Bronchial epithelial cell (primary cell): ENCODE measurements at places on chromosomes 1 and 21. TPM values are rescaled to one million over a fixed set of nuclear protein-coding genes. Genes with fewer than 3 reads are reported as not detected.

- DNase-seq: no peak
Measured at GRCh38 chr21:23045955-23046354, 2047.7 kb downstream of the NCAM2 start.

DNA sequence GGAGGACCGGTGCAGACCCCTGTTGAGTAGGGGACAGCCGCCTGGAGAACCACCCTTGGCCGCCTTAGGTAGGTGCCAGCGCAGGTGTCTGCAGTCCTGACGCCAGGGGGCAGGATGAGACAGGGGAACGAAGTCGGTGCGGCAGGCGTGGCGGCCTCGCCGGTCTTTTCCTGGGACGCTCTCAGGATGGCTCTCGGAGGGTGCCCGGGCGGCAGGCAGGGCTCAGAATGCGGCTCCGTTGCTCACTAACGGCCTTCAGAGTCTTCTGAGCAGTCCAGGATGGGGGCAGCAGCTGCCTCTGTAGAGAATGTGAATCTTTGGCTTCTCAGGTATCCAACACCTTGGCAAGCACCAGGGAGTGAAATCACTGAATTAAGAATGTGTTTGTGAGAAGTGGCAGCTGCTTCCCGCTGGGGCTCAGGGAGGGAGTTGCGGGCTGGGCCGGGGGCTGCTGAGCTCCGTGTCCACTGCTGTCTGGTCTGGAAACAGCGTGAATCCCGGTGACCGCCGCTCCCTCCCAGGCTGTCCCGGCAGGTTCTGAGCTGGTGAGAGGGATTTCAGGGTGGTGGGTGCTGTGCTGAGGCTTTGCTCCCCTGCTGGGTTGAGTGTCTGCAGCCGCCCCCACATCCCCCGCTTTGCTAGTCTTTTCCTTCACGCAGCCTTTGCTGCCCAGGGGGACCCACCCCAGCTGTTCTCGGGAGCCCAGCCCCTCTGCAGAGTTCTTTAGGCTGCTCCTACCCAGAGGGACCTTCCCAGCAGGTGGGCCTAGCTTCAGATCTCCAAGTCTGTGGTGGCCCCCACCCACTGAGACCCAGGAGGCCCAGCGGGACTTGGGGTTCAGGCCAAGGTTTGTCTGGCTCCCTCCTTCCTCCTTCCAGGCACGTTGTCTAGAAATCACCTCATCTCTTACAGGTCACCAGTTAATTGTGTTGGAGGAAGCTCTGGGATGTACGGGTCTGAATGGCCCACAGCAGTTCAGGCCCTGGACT lies 11.1 kb upstream of the C1orf174 start:
- peak; percentile 59 for DNase-seq

- no peak for DNase-seq
Measured at GRCh38 chr1:1543706-1544099, 3.3 kb upstream of the TMEM240 start.

The VSIG8 gene
- total RNA-seq: not detected in 2 replicates

- no peak for DNase-seq
Measured at GRCh38 chr1:81505831-81506230, 294.9 kb upstream of the ADGRL2 start.

The IGSF5 gene
- not detected in 2 replicates for total RNA-seq

DNA sequence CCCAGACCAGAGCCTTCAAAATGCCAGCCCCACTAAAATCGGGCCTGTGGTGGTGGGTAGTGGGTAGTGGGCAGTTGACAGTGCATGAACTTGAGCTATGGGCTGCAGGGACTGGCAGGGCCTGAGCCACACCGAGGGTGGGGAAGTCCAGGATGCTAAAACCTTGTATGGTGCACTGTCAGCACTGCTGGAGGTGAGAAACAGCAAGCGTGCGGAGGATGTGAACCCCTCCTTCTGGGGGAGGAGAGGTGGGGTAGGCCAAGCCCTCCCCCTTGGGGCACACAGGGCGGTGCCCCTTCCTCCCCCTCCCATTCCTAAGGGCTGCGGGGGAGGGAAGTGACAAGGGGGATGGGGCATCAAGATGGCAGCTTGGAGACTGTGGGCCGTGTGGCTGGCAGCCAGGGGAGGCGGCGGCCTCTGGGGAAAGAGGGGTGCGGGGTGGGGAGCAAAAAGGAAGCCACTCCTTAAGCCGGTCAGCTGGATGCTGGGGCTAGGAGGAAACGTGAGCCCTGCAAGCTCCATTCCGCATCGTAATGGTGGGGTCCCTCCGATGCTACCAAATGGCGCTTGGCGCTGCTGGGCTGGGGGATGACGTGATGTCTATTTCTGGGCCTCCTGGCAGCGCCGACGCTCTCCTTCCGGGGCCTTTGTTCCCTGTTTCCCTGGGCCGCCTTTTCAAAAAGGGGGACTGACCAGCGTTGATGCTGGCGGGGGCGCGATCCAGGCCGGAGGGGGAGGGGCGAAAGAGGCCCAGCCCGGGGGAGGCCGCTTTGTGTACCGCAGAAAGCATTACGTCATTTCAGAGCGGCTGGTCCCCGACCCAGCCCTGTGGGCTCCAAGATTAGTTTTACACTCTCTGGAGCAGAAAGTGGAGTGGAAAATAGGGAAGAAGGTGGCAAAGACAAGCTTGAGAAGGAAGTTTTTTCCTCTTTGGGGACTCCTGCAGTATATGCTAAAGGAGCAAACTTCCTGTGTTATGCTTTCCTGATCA lies 809 bp downstream of the SYT11 start:
- no peak for DNase-seq

The WNT9A gene
- 4.2 and 7.3 TPM in 2 replicates for total RNA-seq

- no peak for DNase-seq
Measured at GRCh38 chr1:91764471-91765115, 121.4 kb downstream of the TGFBR3 start.

- no peak for DNase-seq
Measured at GRCh38 chr1:202958544-202959275, 598 bp upstream of the ADIPOR1 start.

DNA sequence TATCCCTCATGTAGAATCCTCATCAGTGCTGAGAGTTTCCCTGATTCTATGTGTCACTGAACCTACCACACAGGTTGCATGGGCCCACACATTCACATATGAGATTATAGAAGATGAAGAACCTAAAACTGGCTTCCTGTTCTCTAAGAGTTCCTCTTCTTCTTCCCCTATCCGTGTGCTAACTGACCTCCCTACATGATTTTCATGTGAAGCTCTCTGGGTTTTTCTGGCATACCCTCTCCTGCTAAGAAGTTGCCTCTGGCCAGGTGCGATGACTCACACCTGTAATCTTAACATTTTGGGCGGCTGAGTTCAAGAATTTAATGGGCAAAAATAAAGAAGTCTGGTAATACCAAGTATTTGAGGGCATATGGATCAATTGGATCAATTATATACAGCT lies 5.5 kb upstream of the CD244 start:
- DNase-seq: no peak

- DNase-seq: no peak
Measured at GRCh38 chr1:228141226-228142044, 1.4 kb downstream of the GUK1 start.

GRCh38 chr1:230401101-230401500 lies 25.0 kb downstream of the PGBD5 start:
- DNase-seq: no peak

GRCh38 chr1:25599969-25600610 lies 16.5 kb upstream of the MAN1C1 start:
- DNase-seq: no peak

GRCh38 chr21:27202301-27202700 lies 235.4 kb upstream of the ADAMTS5 start:
- no peak for DNase-seq

DNA sequence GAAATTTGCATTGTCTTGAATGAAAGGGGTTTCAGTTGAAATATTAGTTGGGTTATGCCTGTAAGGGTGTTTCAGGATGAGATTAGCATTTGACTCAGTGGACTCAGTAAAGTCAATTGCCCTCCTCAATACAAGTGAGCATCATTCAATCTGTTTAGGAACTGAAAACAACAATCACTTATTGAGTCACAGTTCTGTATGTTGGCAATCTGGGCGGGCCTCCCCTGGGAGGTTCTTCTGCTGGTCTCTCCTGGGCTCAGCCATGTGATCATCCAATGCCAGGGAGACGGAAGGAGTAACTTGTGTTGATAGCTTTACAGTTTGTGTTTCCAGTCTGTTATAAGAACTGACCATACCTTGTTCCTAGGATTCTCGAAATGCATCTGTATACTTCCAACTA lies 262.9 kb upstream of the RUNX1 start:
- DNase-seq: no peak

GRCh38 chr1:150563340-150564038 lies 14.3 kb downstream of the ADAMTSL4 start:
- DNase-seq: peak; percentile 64

DNA sequence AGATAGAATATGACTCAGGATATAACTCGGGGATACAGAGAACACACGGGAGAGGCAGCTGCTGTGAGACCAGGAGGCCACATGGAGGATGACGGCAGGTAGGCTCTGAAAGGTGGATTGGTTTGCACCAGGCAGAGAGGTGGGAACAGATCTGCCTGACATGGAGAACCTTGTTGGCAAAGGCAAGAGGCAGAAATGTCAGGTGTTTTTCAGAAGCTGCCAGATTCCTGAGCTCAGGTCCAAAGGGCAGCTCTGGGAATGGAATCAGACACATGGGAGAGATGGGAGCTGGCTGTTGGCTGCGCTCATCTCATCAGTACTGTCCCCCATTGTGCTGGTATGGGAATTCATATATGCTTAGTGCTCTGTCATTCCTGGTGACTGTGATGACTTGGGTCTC lies 19.2 kb downstream of the SYT6 start:
- DNase-seq: no peak

The C1orf185 gene
- not detected in 2 replicates for total RNA-seq

The TFF3 gene
- total RNA-seq: 0.26 and 0.64 TPM in 2 replicates

DNA sequence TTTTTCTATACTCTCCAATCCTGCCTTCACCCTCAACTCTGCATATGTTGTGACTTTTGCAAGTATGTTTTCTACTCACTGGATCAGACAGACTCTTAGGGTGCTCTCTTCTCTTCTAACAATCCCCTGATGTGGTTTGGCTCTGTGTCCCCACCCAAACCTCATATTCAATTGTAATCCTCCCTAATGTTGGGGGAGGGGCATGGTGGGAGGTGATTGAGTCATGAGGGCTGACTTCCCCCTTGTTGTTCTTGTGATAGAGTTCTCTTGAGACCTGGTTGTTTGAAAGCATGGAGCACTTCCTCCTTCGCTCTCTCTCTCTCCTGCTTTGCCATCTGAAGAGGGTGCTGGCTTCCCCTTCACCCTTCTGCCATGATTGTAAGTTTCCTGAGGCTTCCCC lies 148.9 kb upstream of the IGSF21 start:
- DNase-seq: no peak

The MSH4 gene
- total RNA-seq: 0.26 and 0.51 TPM in 2 replicates

- DNase-seq: peak; percentile 76
Measured at GRCh38 chr1:52658795-52659194, 25.8 kb downstream of the SHISAL2A start.

DNA sequence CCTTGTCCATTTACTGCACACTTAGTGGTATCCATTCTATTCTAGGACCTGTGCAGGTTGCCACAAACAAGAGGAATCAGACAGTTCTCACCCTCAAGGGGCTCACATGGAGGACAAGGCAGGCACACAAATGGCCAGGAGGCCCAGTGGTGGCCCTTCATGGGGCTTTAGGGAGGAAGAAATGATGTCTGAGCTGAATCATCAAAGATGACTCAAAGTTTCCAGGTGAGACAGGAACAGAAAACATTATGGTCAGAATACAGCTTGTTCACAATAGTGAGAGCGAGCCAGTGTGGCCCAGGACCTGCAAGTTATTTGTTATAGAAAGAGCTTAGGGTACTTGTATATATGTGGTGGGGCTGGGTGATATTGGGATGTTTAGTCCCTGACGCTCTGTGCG lies 26.4 kb downstream of the SHISAL2A start:
- peak; percentile 91 for DNase-seq

The NBPF19 gene
- total RNA-seq: 6.1 and 14.1 TPM in 2 replicates

The CFHR5 gene
- not detected in 2 replicates for total RNA-seq

The PRKAB2 gene
- 23.2 and 27.9 TPM in 2 replicates for total RNA-seq
